Cardiac fibroblast (primary cell): ENCODE measurements at places on chromosomes 7 and 10.

- no peak for DNase-seq
These were observed 1.3 kb downstream of the ZNF775 start for GRCh38 chr7:150380463-150380862.

GRCh38 chr7:158120716-158121115 is 466.9 kb downstream of the PTPRN2 start:
- DNase-seq = no peak

DNA sequence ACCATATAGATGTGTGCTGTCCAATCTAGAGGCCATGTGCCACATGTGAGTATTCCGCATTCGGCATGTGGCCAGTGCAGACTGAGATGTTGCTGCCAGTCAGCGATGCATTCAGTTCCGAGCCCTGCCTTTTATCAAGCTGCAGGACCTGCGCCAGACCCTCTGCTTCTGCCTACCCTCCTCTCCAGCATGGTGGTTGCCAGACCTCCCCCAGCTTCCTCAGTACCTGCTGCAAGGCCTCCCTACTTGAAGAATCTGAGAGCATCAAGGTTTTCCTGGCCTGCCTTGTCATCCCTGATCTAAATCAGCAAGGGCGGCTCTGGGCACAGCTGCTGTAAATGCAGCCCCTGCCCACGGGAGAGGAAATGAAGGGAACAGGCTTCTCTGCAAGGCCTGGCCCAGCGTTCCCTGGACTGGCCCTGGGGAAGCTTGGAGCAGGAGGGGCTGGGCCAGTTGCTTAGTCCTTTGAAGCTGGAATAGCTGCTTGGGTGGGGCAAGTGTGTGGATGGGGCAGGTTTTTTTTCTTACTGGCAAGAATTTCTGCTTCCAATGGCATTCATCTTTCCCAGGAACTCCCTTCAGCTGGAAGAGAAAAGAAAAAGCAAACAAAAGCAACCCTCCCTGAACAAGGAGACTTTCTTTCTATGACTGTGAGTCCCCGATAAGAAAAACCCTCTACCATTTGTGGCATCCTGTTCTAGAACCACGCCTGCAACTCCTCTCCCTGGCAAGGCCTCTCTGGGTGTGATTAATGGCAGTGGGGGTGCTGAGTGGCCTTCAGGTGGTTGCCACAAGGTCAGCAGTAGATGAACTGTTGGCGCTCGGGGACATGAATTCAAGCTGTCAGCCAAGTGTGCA is 93.0 kb downstream of the NHLRC2 start:
- no peak for DNase-seq

DNA sequence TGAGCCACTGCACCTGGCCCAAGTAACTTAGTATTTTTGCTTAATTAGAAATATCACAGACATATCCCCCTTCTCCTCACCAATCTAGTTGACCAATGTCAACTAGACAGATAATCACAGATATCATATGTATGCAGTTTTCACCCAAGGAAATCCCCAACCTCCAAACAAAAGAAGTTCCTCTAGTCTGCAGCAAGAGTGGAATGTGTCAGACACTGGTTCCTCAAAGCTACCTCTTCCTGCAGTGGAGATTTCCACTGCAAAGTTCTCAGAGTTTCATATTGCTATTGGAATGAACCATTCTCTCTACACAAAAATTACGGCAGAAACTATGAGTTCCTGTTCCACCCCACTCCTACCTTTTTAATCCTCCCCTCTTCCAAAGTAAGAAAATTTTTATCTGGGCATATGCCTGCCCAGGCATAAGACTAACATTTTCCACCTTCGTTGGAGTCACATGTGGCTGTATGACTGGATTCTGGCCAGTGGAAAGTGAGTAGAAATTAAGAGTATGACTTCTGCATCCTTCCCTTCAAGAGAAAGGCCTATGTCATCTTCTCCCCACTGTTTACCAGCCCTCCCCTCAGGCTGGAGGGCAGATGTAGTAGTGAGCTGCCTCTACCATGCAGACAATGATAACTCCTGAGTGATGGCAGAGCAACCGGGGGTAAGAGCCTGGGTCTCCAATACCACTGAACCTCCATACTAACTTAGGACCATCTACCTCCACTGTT is 103.0 kb downstream of the MYOF start:
- DNase-seq = peak; percentile 40

GRCh38 chr10:33276282-33276923 is 58.1 kb downstream of the NRP1 start:
- DNase-seq = no peak

GRCh38 chr7:40828686-40829600 is 694.1 kb downstream of the SUGCT start:
- no peak for DNase-seq

- no peak for DNase-seq
These were observed 32.8 kb downstream of the JCAD start for GRCh38 chr10:30026578-30026977.

GRCh38 chr7:25861601-25862260 is 290.3 kb upstream of the NFE2L3 start:
- no peak for DNase-seq

DNA sequence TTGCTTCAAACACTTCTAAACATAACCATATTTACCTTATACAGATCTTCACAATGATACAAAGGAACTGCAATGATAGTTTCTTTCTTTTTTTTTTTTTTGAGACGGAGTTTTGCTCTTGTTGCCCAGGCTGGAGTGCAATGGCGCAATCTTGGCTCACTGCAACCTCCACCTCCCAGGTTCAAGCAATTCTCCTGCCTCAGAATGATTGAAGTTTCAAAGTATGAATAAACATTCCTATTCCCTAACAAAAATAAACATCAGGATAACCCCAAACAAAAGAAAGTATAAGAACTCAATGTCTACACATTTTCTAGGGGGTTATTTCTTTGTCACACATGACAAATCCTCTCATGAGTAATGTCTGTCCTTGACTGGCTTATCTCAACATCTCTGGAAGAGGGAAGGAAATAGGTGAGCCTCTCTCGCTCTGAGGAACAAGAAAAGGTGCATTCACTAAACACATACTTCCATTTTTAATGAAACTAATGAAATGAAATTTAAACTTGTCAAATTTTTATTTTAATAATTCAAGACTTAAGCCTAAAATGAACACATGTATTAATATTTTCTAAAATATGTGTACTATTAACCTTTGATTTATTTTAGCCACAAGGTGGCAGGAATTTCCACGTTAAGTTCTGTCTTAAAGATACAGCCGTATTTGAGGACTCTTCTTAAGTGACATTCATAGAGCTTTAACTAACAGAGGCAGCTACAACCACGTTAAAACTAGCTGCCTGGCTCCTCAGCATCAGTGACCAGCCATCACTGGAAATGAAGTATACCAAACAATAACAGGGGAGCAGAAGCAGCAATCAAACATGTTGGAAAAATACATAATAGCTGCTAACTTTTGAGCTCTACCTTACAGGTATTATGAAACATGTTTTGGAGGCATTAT is 58.3 kb downstream of the MALSU1 start:
- DNase-seq = peak; percentile 70

- DNase-seq = peak; percentile 80
These were observed 6.0 kb downstream of the IL15RA start for GRCh38 chr10:5971315-5971832.

GRCh38 chr10:117003336-117003735 is 1.7 kb downstream of the SHTN1 start:
- DNase-seq = no peak

GRCh38 chr10:132023092-132023811 is 41.5 kb upstream of the BNIP3 start:
- DNase-seq = peak; percentile 83

DNA sequence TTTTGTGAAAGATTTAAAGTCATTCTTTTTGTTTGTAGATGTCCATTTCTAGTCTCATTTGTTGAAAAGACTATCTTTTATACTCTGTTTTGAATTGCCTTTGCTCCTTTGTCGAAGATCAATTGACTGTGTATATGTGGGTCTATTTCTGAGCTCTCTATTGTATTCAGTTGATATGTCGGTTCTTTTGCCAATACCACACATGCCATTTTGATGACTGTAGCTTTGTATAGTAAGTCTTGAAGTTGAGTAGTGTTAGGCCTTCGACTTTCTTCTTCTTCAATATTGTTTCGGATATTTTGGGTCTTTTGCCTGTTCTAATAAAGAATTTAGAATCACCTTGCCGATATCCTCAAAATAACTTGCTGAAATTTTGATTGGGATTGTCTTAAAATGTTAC is 104.5 kb downstream of the CCSER2 start:
- no peak for DNase-seq

DNA sequence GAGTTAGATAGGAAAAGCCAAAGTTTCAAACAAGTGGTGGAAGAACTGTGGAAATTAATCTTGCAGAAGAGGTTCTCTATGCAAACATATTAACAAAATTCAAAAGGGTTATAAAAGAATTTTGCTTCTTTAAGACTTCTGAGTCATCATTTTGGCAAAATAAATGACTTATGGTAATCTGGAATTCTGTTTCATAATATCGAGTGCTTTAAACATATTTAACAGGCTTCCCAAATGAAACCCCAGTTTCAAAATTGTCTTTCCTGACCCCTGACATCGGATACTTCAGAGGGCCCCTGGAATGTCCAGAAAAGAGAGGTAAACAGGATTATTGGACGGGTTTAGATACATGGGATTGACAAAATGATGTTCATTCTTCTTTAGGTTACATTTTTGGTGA is 444.6 kb downstream of the HTR7 start:
- peak; percentile 55 for DNase-seq

GRCh38 chr7:106064316-106064715 is 47.8 kb downstream of the SYPL1 start:
- no peak for DNase-seq

DNA sequence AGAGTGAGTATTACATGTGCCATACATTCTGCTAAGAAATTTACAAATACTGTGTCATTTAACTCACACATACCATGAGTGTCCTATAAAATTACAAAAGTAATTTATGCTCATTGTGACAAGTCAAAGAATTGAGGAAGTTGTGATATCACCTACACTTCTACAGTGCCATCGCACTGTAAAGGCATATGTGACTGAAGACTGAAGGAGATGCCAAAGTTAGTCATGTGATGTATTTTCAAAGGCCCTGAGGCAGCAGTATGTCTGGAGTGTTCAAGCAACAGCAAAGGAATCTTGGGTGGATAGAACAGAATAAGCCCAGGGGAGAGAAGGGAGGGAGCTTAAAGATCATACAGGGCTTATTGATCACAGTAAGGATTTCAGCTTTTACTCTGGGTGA is 176.8 kb downstream of the WNT2 start:
- no peak for DNase-seq

- peak; percentile 5 for DNase-seq
These were observed 790 bp downstream of the ADAM22 start for GRCh38 chr7:87934699-87935383.

DNA sequence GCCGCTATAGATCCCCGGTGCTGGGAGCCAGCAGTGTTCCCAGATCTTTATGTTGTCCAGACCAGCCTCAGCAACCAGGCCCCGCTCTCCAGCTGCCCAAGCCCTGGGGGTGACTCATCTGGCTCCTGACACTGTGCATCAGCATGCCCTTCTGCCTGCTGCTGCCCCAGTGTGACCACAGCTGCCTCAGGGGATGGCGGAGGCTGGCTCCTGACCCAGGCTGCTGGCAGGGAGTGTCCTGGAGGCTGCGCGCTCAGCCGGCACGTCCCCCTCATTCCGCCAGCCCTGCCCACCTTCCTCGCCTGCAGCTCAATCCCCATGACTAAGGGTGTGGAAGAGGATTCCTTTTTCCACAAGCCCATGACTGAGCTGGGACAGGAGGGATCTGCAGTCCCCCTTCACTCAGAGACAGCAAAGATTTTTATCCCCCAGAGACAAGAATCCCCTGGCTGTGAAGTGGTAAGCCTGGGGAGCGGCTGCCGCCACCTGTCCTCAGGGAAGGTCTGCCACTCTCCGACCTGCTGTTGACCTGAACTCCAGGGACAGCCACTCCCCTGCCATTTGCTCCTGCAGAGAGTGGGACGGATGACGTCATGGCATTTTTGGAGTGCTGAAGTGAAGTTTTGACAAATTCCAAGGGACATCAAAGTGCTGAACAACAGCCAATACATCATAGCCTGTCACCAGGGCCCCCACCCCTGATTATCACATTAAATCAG is 182.8 kb upstream of the BMPER start:
- peak; percentile 92 for DNase-seq

DNA sequence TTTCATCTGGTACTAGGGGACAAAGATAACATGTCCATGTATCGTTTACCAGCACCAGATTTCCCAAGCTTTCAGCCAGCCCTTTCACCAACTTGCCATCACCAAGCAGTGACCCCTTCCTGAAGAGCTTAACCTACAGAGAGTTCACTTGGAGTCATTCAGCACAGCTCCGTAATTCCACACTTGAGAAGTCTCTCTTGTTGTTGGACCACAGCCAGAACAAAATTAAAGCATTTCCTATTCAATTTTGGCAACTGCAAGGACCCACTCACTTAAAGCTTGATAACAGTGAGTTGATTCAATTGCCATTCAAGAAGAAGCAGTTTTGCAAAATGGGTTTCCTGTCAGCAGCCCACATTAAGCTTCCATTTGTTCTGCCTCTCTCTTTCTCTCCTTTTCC is 88.5 kb upstream of the LRRTM3 start:
- DNase-seq = peak; percentile 35

DNA sequence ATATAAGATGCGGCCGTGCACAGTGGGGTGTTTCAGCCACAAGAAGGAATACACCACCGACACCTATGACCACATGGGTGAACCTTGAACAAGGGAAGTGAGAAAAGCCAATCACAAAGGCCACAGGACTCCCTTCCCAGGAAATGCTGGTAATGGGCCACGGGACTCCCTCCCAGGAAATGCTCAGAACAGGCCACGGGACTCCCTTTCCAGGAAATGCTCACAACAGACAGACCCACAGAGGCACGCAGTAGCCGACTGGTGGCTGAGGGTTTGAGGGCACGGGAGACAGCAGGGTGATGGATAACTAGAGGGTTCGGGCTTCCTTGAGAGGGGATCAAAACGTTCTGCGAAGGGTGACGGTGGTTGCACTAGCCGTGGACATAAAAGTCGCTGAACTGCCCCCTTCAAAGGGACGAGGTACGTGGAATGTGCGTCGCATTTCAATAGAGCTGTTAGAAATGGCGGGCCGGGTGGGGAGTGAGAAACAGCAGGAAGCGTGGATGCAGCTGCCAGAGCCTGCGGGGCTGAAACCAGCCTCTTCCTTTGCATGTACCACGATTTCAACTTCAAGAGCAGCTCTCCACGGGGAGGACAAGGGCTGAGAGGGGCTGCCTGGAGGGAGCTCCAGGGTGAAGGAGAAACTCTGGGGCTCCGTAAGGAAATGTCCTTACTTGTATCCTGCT is 274.0 kb downstream of the ELFN1 start:
- DNase-seq = no peak

DNA sequence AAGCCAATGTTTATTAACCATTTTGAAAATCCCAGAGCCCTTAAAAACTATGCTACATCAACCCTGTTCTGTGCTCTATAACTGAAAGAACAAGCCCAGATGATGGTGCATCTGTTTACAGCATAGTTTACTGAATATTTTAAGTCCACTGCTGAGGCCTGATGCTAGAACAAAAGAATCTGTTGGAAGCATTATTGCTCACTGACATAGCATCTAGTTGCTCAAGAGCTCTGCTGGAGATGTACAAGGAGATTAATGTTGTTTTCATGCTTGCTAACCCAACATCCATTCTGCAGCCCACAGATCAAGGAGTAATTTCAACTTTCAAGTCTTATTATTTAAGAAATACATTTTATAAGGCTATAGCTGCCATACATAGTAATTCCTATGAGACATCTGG is 181.3 kb upstream of the FEZF1 start:
- peak; percentile 65 for DNase-seq
